Activated CD8-positive, alpha-beta T cell treated with anti-CD3 and anti-CD28 coated beads for 36 hours (primary cell): ENCODE measurements at places on chromosomes 11 and 22.

- no peak for DNase-seq
Measured at GRCh38 chr11:16166571-16166970, 189.8 kb downstream of the SOX6 start.

DNA sequence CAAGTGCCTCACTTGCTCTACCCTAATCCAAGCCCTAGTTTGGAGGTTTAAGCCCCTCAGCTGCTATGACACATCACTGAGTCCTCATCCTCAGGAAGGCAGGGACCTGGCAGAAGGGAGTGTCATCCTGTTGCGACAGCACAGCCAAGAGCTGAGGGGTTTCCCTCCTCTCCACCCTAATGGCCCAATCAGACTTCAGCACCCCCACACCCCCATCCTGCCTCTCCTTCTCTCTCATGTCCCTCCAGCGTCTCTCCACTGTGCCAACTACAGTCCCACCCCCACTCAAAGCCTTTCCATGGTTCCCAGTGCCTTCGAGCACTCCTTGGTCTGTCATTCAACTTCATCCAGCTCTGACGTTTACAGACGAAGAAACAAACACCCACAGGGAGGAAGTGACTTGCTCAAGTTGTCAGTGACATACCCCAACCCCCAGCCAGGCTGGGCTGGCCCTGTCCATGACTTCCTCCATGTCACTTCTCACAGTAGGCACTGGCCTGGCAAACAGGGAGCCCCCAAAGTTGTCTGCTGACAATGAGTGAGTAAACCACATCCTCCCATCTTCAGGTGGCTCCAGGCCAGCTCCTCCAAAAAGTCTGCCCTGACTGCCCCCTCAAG lies 15.6 kb downstream of the ARAP1 start:
- peak; percentile 90 for DNase-seq

GRCh38 chr22:20392983-20393704 lies 807 bp upstream of the ZNF74 start:
- DNase-seq = no peak

GRCh38 chr22:42243802-42244060 lies 26.7 kb downstream of the TCF20 start:
- DNase-seq = no peak

- DNase-seq = no peak
Measured at GRCh38 chr22:25402160-25402500, 162.3 kb upstream of the GRK3 start.

DNA sequence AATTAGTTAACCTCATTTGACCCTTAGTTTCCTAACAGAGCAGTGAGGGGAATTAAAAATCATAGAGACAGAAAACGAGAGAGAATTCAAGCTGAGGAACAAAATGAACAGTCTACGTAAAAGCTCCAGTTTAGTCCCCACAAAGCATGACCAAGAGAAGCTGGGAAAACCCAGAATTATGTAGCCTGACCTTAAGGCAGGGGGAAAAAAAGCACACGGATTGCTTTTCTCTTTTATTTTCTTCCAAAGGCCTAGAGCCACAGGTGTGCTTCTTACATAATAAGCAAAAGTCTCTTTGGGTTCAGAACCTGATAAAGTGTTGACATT lies 514 bp upstream of the AMBRA1 start:
- no peak for DNase-seq

DNA sequence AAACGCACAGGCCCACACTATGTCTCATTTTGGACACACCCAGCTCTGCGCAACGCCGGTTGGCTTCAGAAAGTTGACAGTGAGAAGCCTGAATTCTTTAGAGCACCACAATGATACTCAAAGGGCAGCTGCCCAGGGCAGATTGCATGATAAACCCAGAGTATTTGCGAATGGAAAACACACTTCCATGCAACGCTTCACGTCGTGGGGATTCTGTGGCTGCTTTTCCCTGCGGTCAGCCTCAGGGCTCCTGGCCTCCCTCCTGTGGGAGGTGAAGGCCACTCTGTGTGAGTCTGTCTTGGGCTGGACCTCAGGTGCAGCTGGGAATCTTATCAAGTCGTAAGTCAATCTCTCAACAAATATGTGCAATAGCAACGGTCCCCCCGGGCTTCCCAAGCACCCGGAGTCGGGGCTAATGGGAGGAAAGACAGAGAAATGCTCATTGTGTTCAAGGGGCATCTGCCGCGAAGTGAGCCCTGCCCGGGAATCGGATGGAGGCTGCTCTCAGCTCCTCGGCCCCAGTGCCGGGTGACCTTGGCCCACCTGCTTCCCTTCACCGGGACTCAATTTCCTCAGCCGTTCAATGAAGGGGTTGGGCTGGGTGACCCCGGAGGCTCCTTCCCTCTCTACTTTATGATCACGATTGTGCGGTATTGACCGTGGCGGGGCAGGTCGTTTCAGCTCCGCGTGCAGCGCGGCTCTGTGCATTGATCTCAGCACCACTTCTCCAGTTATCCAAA lies 623.6 kb downstream of the BRD1 start:
- no peak for DNase-seq

GRCh38 chr22:34917239-34917638 lies 148.7 kb upstream of the ISX start:
- no peak for DNase-seq

DNA sequence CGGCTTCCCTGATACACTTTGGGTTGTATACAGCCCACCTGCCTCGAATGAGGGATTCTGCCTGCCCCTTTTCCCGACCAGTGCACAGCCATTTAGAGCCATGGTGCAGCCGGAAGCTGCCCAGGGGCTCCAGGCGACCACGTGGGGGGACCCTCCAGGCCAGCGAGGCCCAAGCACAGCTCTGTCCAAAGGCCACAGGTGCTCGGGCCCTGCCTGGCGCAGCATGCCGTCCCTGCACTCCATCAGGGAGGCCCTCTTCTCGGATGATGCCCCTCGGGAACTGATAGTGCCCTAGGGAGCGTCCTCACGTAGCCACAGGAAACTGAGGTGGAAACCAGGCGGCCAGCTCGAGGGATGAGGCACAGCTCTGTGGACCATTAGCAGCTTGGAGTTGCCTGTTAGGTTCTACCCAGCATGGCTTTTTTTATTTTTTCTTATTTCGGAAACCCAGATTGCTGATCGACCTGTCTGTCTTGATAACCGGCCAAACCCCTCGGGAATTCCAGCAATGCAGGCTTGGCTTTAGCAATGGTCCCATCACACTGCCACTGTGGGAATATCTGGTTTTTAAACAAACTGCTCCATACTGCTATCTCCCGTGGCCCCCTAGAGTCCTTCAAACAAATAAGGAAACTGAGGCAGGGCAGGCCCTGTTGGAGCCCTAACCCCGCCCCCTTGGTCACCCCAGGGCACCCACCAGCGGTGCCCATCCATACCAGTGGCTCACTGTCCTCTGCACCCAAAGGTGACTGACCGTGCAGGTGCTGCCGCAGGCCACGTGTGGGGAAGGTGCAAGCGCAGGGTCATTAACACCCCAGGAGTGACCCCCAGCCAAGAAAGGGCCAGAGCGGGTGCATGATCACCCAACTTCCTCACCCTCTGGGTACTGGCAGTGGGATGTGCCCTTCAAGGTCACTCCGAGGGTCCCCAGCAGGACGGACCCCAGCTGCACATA lies 8.0 kb downstream of the ANO1 start:
- DNase-seq = no peak

DNA sequence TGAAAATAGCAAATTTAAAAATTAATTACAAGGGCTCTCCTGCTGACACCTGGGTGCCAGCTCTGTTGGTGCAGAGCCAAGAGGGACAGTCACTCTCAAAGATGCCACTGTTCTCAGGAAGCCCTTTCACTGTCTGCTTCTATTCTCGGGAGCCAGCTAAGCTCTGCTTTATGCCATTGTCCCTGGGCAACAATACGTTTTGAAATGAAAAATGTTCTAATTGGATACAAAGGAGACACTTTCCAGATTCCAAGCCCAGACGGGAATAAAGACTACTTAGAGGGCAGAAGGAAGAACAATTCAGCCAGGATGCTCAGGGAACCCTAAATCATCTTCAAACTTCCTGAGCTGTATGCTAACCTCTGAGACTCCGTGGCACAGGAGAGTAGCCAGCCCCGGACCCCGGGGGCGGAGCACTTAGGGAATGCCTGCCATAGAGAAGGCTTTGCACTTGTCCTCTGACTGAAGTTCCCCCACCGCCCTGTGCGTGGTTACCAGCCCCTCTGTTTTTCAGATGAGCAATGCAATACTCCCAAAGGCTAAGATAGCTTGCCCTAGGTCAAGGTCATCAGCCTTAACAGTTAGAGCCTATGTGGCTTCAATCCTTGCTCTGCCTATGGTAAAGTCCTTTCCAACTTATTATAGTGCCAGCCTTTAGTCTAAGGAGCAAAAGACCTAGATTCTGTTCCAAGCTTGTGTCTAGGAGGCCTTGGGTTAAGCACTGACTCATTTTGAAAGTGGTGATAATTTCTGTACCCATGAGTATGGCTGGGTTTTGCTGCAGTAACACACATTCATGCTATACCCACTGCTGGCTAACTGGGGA lies 150.9 kb downstream of the CACNA1I start:
- no peak for DNase-seq

DNA sequence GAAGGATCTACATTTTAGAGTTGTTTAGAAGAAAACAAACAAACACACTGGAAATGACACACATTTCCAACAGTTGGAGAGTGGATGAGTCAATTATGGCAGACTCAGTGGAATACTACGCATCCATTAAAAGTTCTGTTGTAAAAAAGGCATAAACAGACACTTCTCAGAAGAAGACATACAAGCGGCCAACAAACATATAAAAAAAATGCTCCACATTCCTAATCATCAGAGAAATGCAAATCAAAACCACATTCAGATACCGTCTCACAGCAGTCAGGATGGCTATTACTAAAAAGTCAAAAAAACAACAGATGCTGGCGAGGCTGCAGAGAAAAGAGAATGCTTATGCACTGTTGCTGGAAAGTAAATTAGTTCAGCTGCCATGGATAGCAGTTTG lies 298.2 kb downstream of the DDX10 start:
- no peak for DNase-seq

- peak; percentile 80 for DNase-seq
Measured at GRCh38 chr11:62665599-62666258, 617 bp downstream of the CSKMT start.

DNA sequence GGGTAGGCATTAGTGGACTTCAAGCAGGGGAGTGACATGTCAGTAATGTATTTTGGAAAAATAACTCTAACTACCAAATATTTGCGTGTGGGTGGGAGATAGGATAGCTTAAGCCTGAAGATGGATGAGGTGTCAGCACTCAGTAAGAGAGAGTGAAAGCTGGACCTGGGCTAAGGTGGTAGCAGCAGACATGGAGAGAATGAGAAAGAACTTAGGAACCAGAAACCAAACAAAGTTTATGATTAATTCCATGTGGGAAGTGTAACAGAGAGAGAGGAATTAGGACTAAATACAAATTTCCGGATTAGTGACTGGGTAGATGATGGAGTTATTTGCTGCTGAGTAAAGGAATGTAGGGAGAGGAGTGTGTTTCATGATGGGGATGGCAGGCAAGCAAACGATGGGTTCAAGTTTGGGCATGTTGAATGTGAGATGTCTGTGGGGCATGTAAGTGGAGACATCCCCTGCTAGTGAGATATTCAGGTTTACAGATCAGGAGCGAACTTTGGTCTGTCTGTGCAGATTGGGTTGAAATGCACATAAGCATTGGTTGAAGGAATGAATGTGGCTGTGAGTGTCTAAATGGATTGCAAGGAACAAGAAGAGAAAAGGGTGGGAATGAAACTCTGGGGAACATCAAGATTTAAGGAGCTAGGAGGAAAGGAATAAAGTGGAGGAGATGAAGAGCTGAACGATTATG lies 185.6 kb upstream of the MTMR2 start:
- DNase-seq = no peak
